ENCODE measurements at places on chromosomes 2 and 18. TPM values are rescaled to one million over a fixed set of nuclear protein-coding genes. Genes with fewer than 3 reads are reported as not detected.

The CYS1 gene
- 0.20 TPM for total RNA-seq

The ABI2 gene
- total RNA-seq: 48.9 TPM

The C2orf78 gene
- not detected for total RNA-seq

The IHH gene
- not detected for total RNA-seq

The ERBB4 gene
- under 0.01 TPM for total RNA-seq

The CASP8 gene
- 18.4 TPM for total RNA-seq

The TRAF3IP1 gene
- 6.3 TPM for total RNA-seq

The TEKT4 gene
- total RNA-seq: not detected

The IL1RL1 gene
- under 0.01 TPM for total RNA-seq

The PLEKHM3 gene
- 10.3 TPM for total RNA-seq

The RAX gene
- not detected for total RNA-seq

Measured in subcutaneous preadipocyte (primary cell).